ENCODE measurements at places on chromosomes 2 and 18.
A peak's percentile ranks its signal among the peaks of the same experiment; 100 is the strongest.

GRCh38 chr2:45024600-45025291 is 15.5 kb upstream of the SIX2 start:
- peak; percentile 1 for DNase-seq

DNA sequence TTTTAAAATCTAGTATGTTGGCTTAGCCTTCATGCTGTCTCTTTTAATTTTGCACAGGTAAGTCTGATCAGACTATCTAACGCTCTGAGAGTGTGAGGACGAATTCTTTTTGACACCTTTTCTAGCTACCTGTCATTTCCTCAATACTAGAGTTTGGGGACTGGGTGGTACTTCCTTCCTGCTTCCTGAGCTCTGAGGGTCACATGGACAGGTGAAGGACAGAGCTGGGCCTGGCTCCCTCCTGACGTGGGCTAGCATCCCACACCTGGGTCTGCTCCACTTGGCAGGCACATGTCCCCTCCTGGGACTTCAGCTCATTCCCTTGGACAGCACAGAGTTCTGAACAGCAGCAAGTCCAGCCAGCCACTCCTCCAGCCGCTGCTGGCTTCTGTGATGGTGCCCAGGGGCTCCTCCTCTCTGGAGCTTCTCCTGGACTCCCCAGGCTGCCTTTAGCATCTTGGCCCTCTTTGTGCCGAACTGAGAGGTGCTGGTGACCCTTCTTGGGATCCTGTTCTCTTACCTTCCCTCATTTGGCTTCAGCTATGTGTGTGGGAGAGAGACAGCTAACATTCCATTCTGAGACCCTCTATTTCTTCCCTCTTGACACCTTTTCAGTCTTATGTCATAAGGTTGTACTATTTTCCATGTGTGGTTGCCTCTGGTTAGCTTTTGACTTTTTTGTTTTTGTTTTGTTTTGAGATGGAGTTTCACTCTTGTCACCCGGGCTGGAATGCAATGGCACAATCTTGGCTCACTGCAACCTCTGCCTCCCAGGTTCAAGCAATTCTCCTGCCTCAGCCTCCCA is 106.9 kb downstream of the B3GNT2 start:
- DNase-seq: no peak

DNA sequence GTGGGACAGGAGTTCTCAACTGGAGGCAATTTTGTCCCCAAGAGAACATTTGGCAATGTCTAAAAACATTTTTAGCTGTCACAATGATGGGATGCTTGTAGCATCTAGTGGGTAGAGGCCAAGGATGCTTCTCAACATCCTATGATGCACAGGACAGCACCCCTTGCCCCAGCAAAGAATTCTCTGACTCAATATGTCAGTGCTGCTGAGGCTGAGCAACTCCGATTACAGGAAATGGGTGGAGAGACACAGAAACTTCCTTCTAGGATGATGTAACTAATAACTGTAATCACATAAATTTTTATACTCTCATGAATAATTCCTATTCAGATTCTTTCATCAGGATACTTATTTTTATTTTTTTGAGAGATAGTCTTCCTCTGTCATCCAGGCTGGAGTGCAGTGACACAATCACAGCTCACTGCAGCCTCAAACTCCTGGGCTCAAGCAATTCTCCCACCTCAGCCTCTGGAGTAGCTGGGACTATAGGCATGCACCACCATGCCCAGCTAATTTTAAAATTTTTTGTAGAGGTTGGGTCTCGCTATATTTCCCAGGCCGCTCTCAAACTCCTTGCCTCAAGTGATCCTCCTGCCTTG is 120.3 kb upstream of the ACAA2 start:
- DNase-seq: no peak

- DNase-seq: no peak
These were observed 4.2 kb upstream of the POU3F3 start for GRCh38 chr2:104849618-104850141.

GRCh38 chr18:64981915-64982314 is 768.9 kb upstream of the CDH7 start:
- no peak for DNase-seq

- no peak for DNase-seq
These were observed 12.4 kb downstream of the DYM start for GRCh38 chr18:49447810-49448745.

DNA sequence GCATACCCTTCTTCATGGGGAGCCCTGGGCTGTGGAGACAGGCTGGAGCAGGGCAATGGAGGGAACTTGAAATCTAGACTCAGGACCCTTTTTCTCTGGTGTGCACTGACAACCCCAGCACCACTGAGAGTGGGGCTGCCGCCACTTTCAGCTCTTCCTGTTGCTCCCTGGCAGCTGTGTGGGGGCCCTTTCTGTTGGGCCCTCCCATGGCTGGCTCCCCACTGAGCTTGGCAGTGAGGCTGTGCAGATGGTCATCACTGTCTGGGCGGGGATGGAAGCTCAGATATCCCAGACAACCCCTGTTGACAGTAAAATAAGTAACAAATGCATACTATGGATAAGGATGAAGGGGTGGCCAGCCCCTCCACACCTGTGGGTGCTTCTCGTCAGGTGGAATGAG is 6.7 kb downstream of the MYO7B start:
- DNase-seq: no peak

DNA sequence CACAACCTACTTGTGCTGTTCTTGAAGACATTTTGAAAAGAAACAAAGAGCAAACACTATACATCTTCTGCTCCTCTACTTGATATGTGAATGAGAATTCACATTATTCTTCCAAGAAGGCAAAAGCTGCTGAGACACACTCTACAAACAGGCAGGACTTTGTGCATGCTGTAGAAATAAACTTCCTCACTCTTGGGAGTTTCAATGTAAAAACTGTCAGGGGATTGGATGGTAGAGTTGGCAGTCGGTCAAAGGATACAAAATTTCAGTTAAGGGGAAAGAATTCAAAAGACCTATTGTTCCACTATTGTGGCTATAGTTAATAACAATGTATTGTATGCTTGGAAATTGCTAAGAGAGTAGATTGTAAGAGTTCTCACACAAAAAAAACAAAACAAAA is 196.3 kb downstream of the MC4R start:
- no peak for DNase-seq

Measured in midbrain (tissue), 1 donor.